Mesenchymal stem cell (in vitro differentiated cells and primary cell): ENCODE measurements at places on chromosomes 11 and 22.

DNA sequence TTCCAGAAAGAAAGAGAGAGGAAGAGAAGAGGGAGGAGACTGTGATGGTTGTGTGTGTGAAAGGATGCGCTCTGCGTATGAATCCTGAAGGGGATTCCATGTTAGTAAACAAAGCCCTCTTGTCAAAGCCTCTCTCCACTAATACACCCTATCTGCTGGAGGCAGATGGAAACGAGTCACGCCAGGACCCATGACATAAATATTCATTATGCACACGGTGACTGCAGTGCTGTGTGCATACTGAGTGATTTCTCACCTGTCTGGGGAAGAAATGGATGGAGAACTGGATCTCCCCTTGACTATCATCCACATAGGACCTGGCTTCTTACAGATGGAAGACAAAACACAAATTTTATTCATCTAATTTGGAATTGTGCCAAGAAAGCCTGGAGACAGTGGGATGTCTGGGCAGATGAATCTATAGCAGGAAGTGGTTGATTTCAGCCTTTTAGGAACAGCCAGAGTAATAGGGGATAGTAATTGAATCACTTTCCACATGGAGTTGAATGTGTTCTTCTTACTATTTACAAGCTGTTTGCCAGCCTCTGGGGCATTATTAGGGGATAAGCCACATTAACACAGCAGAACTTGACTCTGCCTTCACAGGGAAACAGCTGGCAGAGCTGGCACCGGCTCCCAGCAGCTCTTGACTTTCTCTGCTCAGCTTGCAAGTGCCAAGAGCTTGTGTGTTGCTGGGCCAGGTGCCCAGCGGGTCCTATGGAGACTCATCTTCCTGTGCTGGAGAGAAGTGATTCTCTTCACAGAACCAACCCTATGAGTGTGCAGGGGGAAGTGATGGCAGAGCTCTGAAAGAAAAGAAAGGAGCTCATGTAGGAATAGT lies 9.0 kb downstream of the MTNR1B start:
- DNase-seq, result no peak

GRCh38 chr11:33988586-33989370 lies 62.8 kb upstream of the CAPRIN1 start:
- DNase-seq, result no peak

GRCh38 chr11:125649465-125650166 lies 24.7 kb downstream of the CHEK1 start:
- no peak for DNase-seq

DNA sequence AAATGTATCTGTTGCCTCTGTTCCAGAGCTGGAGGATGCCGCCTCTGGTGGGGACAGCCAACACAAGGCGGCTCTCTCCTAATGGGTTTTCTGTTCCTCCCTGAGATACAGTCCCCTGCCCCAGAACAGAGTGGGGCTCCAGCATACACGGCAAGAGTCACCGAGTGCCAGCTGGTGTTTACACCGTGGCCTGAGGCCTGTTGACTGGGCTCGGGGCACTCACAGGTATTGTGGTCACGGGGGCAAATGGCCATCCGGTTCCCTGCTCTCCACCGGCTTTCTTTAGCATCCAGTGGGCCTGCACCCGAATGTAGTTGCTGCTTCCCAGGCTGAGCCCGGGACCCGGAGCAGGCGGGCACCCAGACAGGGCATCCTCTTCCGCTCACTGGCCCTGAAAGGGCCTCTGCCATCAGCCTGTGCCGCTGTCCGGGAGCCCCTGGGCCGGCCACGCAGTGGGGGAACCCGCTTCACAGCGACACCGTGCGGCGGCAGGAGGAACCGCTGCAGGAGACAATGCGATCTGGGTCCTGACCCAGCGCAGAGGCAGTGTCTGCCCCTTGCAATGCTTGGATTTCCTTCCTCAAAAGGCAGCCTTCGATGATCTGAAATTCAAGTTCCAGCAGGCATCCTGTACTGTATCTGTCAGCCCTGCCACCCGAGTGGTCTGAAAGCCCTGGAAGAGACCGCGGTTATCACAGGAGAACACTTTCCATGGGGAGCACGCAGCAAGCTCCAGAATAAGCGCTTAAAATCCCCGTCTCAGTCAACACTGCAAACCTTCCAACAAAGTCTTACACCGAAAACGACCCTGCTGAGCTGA lies 859 bp upstream of the KRTAP5-5 start:
- peak; percentile 30 for DNase-seq

DNA sequence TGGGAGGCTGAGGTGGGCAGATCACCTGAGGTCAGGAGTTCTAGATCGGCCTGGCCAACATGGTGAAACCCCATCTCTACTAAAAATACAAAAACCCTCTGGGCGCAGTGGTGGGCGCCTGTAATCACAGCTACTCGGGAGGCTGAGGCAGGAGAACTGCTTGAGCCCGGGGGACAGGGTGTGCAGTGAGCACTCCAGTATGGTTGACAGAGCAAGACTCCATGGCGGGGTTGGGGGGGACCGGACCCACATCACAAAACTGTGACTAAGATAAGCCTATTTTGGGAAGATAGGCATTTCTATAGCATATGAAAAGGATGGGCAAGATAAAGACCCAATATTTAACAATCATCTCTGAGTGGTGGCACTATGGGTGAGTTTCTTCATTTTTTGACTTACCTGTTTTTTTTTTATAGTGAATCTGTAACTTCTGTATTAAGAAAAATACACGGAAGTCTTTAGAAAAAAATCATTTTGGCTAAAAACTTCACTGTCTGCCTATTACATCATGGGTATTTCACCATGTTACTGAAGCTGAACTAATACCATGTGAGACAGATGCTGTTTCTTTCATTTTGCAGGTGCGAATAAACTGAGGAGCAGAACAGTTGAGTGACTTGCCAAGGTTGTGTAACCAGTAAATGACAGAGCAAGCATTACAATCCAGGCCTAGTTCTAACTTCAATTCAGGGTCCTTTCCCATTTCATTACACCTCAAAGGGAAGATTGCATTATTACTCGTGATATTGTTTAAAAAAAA lies 2.5 kb downstream of the CELF1 start:
- peak; percentile 10 for DNase-seq

GRCh38 chr11:78050964-78051831 lies 12.5 kb upstream of the THRSP start:
- DNase-seq, result peak; percentile 75

DNA sequence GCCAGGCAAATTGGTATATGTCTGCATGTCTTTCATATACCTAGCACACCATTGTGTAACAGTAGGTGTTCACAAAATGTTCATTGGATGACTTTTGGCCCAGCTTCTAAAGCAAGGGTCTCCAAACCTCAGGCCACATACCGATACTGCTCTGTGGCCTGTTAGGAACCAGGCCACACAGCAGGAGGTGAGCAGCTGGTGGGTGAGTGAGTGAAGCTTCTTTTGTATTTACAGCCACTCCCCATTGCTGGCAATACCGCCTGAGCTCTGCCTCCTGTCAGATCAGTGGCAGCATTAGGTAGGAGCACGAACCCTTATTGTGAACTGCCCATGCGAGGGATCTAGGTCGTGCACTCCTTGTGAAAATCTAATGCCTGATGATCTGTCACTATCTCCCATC lies 836.6 kb downstream of the NTM start:
- no peak for DNase-seq

DNA sequence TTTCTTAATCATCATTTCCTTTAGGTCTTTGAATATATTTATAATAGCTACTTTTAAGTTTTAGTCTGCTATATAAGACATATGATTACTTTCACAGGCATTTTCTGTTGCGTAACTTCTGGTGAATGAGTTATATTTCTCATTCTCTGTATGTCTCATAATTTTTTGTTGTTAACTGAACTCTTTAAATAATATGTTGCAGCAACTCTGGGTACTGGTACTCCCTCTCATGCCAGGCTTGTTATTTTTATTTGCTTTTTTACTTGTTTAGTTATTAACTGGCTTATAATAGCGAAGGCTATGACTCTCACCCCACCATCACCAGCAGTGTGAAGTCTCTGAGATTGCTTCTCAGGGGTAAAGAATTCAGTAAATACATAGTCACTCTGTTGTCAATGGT lies 524.2 kb upstream of the CHORDC1 start:
- DNase-seq, result no peak

- DNase-seq, result no peak
Observed at GRCh38 chr11:78044706-78045105, 19.0 kb upstream of the THRSP start.

DNA sequence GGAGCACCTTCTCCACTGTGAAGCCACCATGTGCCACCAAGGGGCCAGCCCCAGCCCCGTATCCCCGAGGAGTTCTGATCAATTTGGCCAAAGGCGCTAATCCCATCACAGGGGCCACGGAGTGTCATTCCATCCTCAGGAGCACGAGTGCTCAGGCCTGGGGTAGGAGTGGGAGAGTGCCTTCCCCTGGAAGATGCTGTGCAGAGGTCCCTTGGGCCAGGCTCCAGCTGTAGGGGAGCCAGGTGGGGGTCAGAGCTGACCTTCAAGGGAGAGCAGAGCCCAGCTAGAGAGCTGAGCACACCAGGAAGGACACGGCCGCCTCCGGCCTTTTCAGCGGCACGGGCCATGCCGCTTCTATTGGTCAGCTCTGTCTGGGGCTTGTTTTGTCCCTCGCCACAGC lies 1459.9 kb downstream of the BRD1 start:
- DNase-seq, result no peak

DNA sequence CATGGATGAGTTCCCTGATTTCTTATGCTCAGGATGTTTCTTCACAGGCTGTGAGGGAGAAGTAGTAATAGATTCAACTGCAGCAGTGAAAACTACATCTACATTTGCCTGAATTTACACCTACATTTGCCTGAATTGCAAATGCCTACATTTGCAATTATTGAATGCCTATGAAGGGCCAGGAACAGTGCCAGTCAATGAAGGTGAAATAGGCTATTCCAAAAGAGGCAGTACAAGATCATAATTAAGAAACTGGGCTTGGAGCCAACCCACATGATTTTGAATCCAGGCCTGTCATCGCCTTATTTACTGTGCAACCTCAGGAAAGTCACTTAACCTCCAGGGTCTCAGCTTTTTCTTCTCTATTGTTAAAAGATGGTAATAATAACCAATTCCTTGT lies 1353.3 kb downstream of the FAM181B start:
- no peak for DNase-seq

DNA sequence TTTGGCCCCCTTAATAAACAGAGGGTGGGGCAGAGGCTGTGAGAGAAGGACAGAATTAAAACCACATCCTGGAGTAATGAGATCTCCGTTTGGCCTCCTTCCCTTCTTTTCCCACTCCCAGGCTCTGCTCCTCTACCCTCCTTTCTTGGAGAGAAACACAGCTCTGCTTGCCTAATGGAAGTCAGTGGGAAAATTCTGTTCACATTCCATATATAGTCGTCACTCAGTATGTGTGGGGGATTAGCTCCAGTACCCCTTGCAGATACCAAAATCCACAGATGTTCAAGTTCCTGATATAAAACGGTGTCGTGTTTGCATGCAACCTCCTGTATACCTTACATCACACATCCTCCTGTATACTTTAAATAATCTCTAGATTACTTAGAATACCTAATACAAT lies 37.6 kb upstream of the THY1 start:
- peak; percentile 60 for DNase-seq

- DNase-seq, result no peak
Observed at GRCh38 chr11:72635933-72636332, 38.3 kb downstream of the PDE2A start.

DNA sequence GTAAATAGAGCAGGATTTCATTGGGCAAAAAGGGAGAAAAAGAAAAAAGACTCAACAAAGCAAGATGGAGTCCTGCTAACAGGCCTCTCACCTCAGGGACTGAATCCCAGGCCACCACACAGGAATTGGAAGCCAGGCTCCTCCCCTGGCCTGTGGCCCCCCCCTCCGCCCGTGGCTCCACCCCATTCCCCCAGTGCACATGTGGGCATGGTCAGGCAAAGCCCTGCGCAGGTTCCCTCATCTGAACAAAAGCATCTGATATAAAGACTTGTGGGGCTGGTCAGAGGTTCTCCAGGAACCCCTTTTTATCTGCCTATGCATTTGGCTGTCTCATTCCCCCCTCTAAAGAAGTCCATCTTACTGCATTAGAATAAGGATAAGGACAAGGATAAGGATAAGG lies 46.0 kb upstream of the PAK1 start:
- DNase-seq, result no peak

GRCh38 chr11:129637473-129637872 lies 178.2 kb upstream of the TMEM45B start:
- DNase-seq, result peak; percentile 63

GRCh38 chr11:75771646-75772410 lies 3.2 kb downstream of the DGAT2 start:
- DNase-seq, result peak; percentile 61

- DNase-seq, result no peak
Observed at GRCh38 chr11:94567181-94567670, at the start of gene PIWIL4. Gene PIWIL4 (plus strand): TSS chr11:94567368. CDS start chr11:94567519, 151 bp downstream.

DNA sequence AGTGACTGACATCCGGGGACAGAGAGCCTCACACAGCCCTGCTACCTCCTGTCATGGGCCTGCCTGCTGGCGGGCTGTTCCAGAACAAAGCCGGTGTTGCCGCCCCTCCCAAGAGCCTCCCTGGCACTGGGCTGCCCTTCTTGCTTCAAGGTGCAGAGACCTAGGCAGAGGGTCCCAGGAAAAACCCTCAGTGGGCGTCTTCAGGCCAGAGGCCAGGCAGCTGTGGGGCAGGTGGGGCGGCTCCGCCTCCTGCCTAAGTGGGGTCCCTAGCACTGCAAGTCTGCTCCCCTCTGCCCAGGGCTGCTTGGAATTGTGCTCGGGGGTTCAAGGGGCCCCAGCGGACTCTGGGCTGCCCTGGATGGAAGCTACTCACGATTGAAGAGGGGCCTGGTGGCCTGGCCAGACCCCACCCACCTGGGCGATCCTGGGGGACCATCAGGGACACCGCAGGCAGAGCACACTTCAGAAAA lies 20.4 kb upstream of the GNB1L start:
- no peak for DNase-seq

DNA sequence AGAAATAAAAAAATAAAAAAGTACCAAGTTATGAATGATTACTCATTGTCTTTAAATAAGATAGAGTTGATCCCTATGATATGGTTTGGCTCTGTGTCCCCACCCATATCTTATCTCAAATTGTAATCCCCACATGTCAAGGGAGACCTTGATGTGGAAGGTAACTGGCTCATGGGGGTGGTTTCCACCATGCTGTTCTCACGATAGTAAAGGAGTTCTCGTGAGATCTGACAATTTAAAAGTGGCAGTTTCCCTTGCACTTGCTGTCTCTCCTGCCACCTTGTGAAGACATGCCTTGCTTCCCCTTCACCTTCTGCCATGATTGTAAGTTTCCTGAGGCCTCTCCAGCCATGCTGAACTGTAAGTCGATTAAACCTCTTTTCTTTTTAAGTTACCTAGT lies 18.8 kb downstream of the QSER1 start:
- no peak for DNase-seq

GRCh38 chr22:44597616-44598015 lies 99.6 kb upstream of the RTL6 start:
- DNase-seq, result peak; percentile 42

GRCh38 chr11:73374151-73374550 lies 2.0 kb upstream of the RELT start:
- peak; percentile 50 for DNase-seq

DNA sequence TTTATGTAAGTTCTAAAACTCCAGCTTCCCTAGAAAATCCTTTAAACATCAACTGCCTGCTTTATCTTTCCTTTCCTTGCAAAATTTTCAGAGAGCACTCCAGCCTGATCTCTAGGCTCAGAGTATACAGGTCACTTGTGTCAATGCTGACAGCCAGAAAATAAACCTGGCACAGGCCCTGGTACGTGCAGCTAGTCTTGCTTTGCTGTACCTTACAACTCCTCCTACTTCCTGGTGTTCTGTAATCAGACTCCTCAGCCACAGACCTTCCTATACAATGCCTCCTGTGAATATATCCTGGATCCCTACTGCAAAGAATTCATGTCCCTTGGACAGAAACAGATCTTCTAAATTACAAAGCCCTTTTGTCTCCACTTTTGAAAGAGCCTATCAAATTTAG lies 24.2 kb upstream of the TMEM123 start:
- no peak for DNase-seq

GRCh38 chr11:118017631-118018315 lies 31.6 kb downstream of the IL10RA start:
- no peak for DNase-seq
